ENCODE measurements at places on chromosomes 4 and X.

GRCh38 chrX:155046129-155046810, 19.6 kb downstream of the FUNDC2 start:
- DNase-seq: no peak

DNA sequence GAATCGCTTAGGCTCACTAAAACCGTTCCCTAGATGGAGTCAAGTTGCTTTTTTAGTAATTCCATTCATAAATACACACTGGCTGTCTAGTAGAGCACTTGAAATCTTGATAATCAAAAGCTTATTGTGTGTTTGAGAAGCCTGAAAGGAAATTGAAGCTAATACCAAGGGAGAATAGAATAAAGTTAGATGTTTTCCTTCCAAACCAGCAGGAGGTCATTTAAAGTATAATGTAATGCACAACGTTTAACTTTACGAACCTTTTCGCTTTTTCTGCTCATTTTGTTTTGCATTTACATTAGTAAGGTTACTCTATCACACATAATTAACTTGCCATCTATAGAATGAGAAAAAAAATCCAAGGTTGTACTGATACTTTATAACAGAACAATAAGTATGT, 440.9 kb downstream of the NKX6-1 start:
- DNase-seq: no peak

GRCh38 chr4:95256108-95256835, 292.5 kb downstream of the UNC5C start:
- peak; percentile 64 for DNase-seq

DNA sequence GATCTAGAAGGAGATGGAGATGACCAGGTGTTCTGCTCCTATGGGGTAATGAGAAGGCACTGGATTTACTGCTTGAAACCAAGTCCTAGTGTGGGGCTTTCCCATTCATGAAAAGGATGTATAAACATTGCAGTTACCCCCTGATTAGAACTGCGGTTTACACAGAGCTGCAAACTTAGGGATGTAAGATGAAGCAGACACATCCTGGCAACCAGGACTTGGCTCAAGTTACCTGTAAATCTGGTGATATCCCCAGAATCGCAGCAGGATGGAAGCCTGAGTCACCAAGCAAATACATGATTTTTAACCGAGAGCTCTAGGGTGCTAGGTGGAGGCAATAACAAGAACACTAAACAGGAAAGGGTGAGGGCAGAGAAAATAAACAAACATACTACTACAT, 178.6 kb upstream of the MAMLD1 start:
- no peak for DNase-seq

GRCh38 chrX:119605464-119606279, 552 bp downstream of the NKRF start:
- DNase-seq: peak; percentile 15

GRCh38 chrX:75603833-75604232, 81.0 kb upstream of the ZDHHC15 start:
- DNase-seq: peak; percentile 8

Data from mesenchymal stem cell (in vitro differentiated cells and primary cell).